Common myeloid progenitor, CD34-positive (primary cell): ENCODE measurements at places on chromosomes 2 and 18.
A peak's percentile ranks its signal among the peaks of the same experiment; 100 is the strongest.

- no peak for DNase-seq
- H3K27me3 ChIP-seq: no peaks in the 10 kb centered on the region
- H3K4me1 ChIP-seq: peaks cover 18% of the 10 kb centered on the region
- no peak overlapping the region for H3K27ac ChIP-seq
- H3K4me3 ChIP-seq: no peak overlapping the region
- no peaks in the 10 kb centered on the region for H3K36me3 ChIP-seq
Observed at GRCh38 chr18:58612315-58613055, 16.4 kb downstream of the ALPK2 start.

DNA sequence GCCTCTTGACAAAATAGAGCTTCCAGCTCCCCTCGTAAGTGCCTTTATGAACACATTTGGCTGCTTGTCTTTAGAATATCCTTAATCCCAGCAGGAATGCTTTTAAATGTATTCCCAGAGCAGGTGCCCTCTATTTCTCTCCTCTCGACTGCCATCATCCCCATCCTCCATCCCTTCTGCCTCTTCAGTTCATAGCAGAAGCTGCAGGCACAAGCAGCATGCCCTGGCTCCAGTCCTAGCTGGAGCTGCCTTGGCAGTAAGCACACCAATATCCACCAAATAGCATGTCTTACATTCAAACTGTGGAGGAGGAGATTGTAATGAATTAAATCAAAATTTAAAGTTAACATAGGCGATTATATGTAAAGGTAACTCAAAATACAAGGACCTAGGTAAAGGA, 891.3 kb upstream of the SLC39A10 start:
- no peak overlapping the region for H3K4me3 ChIP-seq
- H3K36me3 ChIP-seq: no peaks in the 10 kb centered on the region
- H3K27me3 ChIP-seq: no peaks in the 10 kb centered on the region

DNA sequence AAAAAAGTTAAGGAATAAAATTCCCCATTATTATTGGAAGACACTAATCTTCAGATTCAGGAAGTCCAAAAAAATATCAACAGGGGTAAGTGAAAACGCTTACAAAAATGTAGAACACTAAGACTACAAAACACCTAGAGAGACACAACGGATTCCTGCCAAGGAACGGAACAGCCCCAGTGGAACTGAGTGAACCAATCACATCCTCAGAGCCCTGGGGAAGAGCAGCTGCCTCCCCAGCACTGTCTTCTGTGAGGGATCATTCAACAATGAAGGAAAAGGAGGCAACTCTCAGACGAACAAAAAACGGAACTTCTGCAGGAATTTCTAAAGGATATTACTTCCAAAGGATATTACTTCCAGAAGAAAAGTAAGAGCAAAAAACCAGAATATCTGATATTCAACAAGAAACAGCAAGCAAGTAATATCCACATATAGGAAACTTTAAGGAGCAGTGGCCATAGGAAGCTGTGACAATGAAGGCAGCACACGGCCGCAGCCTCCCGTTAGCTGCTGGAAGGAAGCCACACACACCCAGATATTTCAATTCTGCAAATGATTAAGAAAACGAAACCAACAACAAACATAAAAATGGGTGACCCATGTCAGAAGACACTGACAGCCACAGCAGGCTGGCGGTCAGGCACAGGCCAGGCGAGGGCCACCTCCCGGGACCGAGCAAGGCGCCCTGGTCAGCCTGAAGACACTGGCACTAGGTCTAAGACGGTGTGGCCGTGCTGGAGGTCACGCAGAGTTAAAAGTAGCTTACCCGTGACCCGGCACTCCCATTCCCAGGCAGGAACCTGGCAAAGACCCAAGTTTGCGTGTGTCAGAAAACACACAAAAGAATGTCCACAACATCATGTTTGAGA, 81.8 kb downstream of the HDAC4 start:
- peak; percentile 37 for DNase-seq
- peaks cover 2% of the 10 kb centered on the region for H3K4me1 ChIP-seq
- H3K4me3 ChIP-seq: no peak overlapping the region
- no peak overlapping the region for H3K27ac ChIP-seq
- peaks cover 8% of the 10 kb centered on the region for H3K36me3 ChIP-seq

- H3K27ac ChIP-seq: no peak overlapping the region
- H3K4me3 ChIP-seq: no peak overlapping the region
- no peaks in the 10 kb centered on the region for H3K4me1 ChIP-seq
- DNase-seq: no peak
- H3K36me3 ChIP-seq: no peaks in the 10 kb centered on the region
Observed at GRCh38 chr2:198702796-198703195, 754.9 kb downstream of the SATB2 start.

GRCh38 chr2:204530464-204530805, 14.8 kb upstream of the PARD3B start:
- no peak overlapping the region for H3K4me3 ChIP-seq
- H3K36me3 ChIP-seq: no peaks in the 10 kb centered on the region
- H3K4me1 ChIP-seq: peaks cover 5% of the 10 kb centered on the region
- no peak for DNase-seq

DNA sequence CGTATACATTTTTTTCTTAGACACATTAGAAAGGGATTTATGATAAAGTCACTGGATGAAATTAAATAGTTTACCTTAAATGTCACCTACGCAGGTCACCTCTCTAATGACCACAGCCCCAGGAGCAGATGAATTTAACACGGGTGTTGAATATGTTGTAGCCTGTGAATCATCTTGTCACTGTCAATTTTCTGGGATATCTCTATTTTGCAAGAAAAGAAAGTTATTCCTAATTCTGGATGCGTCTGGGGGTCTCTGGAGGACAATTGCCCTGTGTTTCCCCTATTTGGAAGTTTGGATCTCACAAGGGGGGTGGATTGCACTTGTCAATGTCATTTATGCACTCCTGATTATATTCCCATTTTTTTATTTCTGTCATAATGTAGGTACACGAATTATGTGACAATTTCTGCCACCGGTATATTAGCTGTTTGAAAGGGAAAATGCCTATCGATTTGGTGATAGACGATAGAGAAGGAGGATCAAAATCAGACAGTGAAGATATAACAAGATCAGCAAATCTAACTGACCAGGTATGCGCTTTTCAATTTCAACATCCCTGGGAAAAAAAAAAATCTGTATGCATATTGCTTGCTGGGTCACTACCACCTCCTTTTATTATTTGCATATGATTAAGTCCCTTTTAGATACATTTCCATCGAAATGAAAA, 7.7 kb downstream of the MEIS1 start:
- DNase-seq: no peak
- H3K4me1 ChIP-seq: peaks cover 86% of the 10 kb centered on the region
- peaks cover 51% of the 10 kb centered on the region for H3K36me3 ChIP-seq
- peak overlapping the region; percentile 92 for H3K27ac ChIP-seq
- no peaks in the 10 kb centered on the region for H3K27me3 ChIP-seq
- peak overlapping the region; percentile 34 for H3K4me3 ChIP-seq

DNA sequence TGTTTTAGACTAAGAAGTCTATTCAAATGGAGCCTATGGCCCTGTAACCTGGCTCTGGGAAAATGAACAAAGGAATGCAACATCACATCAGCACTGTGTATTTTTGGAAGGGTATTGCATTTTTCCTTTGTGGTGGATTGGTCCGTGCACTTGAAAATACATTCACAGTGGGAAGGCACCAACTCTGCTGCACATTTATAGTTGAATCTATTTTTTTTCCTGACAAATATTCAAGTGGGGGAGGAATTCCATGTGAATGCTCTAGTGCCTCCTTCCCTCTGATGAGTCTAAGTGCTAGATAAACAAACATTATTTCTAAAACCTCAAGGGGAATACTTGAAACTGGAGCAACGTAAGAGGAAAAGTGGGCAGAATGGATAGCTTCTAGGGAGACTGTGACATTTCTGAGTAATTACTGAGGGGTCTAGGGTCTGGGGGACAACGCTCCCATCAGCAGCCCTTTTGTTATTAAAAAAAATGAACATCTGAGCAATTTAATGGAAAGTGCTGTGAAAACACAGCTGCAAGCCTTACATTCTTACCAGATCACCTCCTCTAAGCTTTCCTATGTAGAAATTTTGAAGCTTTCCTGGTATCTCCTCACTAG, 208.2 kb downstream of the SLC8A1 start:
- H3K27me3 ChIP-seq: no peaks in the 10 kb centered on the region
- no peaks in the 10 kb centered on the region for H3K36me3 ChIP-seq
- DNase-seq: no peak
- no peak overlapping the region for H3K4me3 ChIP-seq

DNA sequence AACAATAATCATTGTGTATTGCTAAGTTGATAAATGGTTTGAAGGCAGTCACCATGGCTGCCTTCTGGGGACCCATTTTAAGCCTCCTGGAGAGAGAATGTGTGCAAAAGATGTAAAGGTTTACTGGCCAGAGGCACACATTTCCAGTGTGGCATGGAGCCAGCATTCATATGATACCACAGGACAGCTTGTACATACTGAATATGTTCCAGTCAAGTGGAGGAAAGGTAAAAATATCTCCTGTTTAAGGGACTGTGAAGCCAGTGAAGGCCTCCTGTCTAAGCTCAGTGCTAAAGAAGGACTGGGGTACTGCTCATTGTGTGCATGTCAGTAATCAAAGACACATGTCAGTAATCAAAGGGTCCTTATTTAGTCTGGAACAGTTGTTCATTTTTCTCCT, 119.2 kb downstream of the BABAM2 start:
- DNase-seq: no peak
- no peaks in the 10 kb centered on the region for H3K27me3 ChIP-seq
- no peak overlapping the region for H3K27ac ChIP-seq
- H3K36me3 ChIP-seq: no peaks in the 10 kb centered on the region

- H3K27me3 ChIP-seq: no peaks in the 10 kb centered on the region
- H3K36me3 ChIP-seq: no peaks in the 10 kb centered on the region
- H3K4me1 ChIP-seq: peaks cover 21% of the 10 kb centered on the region
Observed at GRCh38 chr2:223941579-223942277, 3.4 kb downstream of the WDFY1 start.

DNA sequence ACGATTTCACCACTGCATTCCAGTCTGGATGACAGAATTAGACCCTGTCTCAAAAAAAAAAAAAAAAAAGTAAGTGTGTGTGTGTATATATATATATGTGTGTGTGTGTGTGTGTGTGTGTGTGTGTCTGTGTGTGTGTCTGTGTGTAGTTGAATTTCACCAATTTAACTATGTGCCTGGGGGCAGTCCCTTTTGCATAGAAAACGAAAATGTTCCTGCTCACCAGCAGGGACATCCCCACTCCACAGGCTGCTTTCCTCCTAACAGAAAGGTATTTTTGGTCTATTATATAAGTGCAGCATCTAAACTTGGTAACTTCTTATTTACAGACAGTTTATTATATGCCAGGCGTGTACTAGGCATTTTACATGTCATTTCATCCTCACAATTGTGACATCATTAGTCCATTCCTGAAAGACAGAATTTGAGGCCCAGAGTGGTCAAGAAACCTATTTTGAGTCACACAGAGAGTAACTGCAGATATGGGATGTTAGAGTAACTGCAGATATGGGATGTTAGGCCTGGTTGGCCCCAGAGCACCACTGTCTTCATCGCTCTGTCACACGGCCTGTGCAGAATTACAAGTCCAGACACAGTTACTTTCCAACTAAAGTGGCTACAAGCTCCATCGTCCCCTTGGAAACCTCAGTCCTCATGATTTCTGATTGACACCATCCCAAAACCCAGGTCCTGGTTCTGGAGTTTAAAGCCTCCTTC, 9.3 kb upstream of the TTL start:
- no peaks in the 10 kb centered on the region for H3K27me3 ChIP-seq
- no peak overlapping the region for H3K27ac ChIP-seq
- no peaks in the 10 kb centered on the region for H3K4me1 ChIP-seq
- no peak overlapping the region for H3K4me3 ChIP-seq
- DNase-seq: peak; percentile 19
- H3K36me3 ChIP-seq: no peaks in the 10 kb centered on the region

GRCh38 chr18:24322584-24323136, 75.0 kb downstream of the OSBPL1A start:
- no peaks in the 10 kb centered on the region for H3K27me3 ChIP-seq
- no peaks in the 10 kb centered on the region for H3K4me1 ChIP-seq
- H3K4me3 ChIP-seq: no peak overlapping the region
- no peak for DNase-seq
- H3K27ac ChIP-seq: no peak overlapping the region

DNA sequence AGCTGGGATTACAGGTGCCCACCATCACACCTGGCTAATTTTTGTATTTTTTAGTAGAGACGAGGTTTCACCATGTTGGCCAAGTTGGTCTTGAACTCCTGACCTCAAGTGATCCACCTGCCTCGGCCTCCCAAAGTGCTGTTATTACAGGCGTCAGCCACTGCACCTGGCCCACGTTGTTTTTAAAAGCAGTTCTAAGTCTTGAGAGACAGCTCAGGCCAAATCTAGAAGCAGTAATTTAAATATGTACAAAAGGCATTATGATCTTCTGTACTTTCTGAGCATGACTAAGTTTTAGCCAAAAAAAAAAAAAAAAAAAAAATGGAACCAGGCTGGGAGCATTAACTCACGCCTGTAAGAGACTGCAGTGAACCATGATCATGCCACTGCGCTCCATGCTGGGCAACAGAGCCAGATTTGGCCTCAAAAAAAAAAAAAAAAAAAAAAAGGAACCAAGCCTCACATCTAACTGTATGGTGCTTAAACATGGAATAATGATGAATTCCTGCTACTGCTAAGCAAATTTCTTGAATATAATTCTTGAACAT, 4.0 kb downstream of the ABHD3 start:
- no peaks in the 10 kb centered on the region for H3K27me3 ChIP-seq
- no peak overlapping the region for H3K4me3 ChIP-seq
- no peak overlapping the region for H3K27ac ChIP-seq
- H3K4me1 ChIP-seq: peaks cover 16% of the 10 kb centered on the region
- H3K36me3 ChIP-seq: peaks cover 26% of the 10 kb centered on the region

DNA sequence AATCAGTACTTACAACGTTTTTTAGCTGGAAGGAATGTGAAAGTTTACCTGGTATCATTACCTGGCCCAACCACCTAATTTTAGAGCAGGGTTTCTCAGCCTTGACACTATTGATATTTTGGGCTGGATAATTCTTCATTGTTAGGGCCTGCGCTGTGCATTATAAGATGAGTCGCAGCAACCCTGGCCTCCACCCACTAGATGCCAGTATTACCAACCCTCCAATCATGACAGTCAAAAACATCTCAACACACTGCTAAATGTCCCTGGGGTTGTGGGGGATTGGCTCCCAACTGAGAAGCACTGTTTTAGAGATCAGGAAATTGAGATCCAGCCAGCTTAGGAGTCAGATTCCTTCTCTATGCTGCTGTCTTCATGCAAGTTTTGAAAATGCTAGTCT, 265.3 kb upstream of the TCF4 start:
- H3K27ac ChIP-seq: no peak overlapping the region
- no peaks in the 10 kb centered on the region for H3K4me1 ChIP-seq
- H3K36me3 ChIP-seq: no peaks in the 10 kb centered on the region
- no peak overlapping the region for H3K4me3 ChIP-seq
- H3K27me3 ChIP-seq: no peaks in the 10 kb centered on the region

- no peaks in the 10 kb centered on the region for H3K36me3 ChIP-seq
- peaks cover 2% of the 10 kb centered on the region for H3K27me3 ChIP-seq
- no peaks in the 10 kb centered on the region for H3K4me1 ChIP-seq
Observed at GRCh38 chr2:212176151-212176550, 362.5 kb downstream of the ERBB4 start.

DNA sequence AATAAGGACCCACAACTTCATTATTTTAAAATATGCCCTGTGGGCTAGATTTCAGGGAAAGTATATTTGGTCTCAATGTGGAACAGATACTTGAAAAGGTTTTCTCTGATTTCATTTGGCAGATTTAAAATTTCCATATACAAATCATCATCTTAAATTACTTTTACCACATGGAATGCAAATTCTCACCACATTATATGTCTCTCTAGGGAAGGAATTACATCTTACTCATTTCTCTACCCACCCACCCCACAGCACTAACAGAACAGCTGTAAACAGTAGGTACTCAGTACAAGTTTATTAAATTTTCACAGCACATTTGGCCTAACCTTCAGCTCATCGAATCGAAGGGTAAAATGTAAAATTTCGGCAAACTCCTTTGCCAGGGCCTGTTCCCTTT, 104.0 kb downstream of the CYRIA start:
- no peaks in the 10 kb centered on the region for H3K27me3 ChIP-seq
- H3K27ac ChIP-seq: no peak overlapping the region
- H3K4me1 ChIP-seq: no peaks in the 10 kb centered on the region
- H3K36me3 ChIP-seq: peaks cover 14% of the 10 kb centered on the region
- H3K4me3 ChIP-seq: no peak overlapping the region
